ENCODE measurements at places on chromosomes 1 and 21.

DNA sequence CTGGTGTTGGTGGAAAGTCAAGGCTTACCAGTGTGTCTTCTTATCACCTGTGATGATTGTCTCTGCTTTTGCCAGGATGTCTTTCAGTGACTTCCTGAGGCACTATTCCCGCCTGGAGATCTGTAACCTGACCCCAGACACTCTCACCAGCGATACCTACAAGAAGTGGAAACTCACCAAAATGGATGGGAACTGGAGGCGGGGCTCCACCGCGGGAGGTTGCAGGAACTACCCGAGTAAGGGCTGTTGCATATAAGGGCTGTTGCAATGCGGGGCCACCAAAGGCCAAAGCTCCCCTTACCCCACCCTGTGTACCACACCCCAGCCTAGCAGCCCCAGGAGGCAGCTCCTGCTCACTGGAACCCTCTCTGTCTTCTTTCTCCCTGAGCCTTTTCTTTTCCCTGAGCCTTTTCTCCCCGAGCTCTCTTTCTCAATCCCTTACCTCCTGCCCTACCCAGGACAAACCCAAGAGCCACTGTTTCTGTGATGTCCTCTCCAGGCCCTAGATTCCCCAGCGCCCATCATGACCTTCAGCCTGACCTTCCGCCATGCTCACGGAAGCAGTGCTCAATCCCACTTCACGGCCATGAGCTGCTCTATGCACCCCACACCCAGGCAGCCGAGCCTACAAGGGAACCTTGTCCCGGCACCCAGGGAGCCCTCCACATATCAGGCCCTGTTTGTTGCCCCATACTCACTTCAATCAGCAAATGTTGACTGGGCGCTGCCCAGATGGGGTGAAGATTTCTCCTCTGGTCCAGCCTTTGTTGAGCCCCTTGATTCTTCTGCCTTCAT is 40.6 kb downstream of the CAPN2 start:
- DNase-seq = no peak

GRCh38 chr1:197544130-197544529 is 231.2 kb downstream of the DENND1B start:
- no peak for DNase-seq

GRCh38 chr1:220880726-220881506 is 1.7 kb downstream of the HLX start:
- DNase-seq = no peak

DNA sequence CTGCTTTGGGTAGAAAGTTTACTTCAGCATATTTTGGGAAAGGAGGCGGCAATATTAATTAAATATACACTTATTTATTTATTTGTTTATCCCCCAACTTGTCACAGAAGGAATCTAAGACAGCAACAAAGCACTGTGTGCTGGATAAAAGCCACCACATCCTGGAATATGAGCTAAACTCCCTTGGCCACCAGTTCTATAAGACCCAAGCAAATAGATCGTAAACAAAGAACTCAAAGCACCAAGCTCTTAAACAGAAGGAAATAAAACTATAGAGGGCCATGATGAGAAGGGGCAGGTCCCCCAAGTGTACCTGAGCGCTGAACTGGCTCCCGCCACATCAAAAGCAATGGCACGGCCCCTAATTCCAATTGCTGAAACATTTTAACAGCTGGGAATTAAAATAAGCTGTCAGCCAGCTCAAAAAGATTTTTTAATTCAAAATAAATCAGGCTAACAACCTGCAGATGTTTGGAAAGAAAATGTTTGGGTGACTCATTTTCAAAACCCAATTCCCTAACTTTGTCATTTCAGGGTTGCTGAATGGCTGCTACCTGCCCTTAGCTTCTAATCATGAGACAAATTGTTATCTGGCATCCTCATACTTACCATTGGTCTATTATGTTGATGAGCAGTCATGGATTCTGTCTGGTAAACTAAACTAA is 127.1 kb downstream of the SLC30A10 start:
- no peak for DNase-seq
